Fibroblast of villous mesenchyme (primary cell): ENCODE measurements at places on chromosomes 13 and 19.

GRCh38 chr19:2700660-2701360 lies 1.7 kb downstream of the GNG7 start:
- no peak for DNase-seq

- DNase-seq, result no peak
Measured at GRCh38 chr19:9060564-9061340, 26.1 kb upstream of the OR1M1 start.

DNA sequence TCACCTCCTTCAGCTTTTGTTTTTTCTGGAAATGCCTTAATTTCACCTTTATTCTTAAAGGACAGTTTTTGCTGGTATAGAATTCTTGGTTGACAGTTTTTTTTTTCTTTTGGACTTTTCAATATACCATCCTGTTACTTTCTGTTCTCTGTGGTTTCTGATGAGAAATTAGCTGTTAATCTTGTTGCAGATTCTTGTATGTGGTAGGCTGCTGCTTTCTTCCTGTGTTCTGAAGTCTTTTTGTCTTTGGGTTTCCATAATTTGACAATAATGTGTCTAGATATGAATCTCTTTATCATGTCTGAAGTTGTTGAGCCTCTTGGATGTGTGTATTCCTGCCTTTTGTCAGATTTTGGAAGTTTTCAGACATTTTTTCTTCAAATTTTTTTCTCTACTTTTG lies 12.0 kb downstream of the ZNF283 start:
- DNase-seq, result no peak

- DNase-seq, result no peak
Measured at GRCh38 chr19:18533058-18533457, 10.3 kb downstream of the FKBP8 start.

- DNase-seq, result no peak
Measured at GRCh38 chr13:46522748-46523030, 30.3 kb upstream of the LRCH1 start.

- no peak for DNase-seq
Measured at GRCh38 chr19:47274891-47275761, 441 bp downstream of the INAFM1 start.

DNA sequence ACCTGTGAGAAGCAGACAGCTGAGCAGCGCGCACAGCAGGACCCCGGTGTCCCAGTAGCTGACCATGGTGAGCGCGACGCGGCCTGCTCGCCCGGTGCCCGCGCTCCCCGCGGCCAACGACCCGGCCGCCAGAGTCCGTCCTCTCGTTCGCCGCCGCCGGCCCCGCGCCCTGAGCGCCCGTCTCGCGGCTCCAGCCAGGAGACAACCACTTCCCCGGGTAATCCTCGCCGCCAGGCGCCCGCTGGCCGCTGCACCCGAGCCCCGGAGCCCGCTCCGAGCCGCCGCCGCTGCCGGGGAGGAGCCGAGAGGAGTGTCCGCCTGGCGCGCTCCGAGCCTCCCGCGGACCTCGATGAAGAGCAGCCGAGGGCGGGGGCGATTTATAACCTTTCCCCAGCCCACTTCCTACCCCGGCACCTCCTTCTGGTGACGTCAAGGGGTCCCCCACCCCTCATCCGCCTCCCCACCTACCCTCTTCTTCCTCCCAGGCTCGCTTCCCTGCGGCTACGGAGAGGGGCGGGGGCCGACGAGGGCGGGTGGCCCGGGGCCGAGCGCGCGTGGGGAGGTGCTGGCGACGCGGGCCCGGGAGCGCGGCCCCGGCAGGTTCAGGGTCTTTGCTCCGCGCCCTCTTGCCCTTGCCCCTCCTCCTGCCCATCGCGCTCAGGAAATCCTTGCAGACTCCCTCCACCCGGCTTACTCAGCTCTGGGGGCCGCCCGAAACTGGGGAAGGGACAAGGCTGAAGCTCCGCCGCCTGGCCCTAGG lies at the start of gene FLT1:
TSS of gene FLT1 (minus strand) at position 351 of the 760 bp plus-strand sequence. CDS start at position 66, 285 bp downstream.
- DNase-seq, result peak; percentile 86

DNA sequence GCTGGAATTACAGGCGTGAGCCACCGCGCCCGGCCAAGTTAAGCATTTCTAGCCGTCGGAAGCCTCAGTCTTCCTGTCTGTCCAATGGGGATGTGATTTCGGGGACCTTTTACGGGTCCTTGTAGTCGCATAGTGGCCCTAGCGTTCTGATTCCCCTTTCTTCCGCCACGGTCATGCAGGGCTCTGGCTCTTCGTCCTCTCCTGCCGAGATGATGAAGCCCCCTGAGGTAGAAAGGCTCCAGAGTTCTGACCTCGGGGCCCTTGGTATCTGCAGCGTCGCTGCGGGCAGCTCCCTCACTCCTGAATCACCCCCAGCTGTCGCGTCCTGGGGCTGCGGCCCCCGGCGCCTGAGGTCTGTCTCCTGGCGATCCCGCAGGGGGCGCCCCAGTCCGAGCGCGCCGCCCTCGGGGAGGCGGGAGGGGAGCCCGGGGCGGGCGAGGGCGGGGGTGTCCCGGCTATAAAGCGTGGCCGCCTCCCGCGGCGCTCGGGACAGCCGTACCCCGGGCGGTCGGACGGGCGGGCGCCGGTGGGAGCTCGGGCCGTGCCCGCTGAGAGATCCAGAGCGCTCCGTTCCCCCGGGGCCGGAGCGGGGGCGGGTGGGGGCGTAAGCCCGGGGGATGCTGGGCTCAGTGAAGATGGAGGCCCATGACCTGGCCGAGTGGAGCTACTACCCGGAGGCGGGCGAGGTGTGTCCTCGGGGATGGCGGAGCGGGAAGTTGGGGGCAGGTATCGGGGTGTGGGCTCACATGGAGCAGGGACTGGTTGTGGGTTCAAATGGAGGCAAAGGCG lies at the start of gene FOXA3:
TSS of gene FOXA3 (plus strand) at position 487 of the 789 bp plus-strand sequence. CDS start at position 618, 131 bp downstream.
- DNase-seq, result peak; percentile 28

DNA sequence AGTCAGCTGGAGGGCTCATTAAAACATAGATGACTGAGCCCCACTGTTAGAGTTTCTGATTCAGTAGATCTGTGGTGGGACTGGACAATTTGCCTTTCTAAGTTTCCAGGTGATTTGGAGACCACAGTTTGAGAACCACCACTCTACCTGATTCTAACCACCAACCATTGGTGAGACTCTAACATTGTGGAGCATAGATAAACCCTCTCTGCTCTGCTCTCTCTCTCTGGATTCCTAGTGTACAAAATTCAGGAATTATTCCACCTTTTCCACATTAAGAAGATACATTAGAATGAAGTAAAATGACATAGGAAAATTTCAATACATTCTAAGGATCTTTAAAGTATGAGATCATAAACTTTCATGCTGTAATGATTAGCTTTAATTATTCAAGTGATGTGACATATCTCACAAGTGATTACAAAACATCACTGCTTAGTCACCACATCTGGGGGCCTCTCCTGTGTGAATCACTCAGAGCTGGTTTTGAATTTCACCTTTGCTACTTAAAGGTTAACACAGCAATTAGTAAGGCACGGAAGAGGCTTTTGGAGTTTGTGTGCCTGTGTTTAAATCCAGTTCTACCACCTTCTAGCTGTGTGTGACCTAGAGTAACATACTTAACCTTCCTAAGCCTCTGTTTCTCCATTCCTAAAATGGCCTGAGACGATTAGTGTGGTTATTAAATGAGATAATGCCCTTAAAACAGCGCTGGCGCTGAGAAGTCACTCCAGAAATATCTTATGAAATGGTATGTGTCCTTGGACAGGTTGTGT lies 78.5 kb upstream of the NBEA start:
- DNase-seq, result peak; percentile 72

- no peak for DNase-seq
Measured at GRCh38 chr13:30802501-30802900, 67.2 kb downstream of the ALOX5AP start.

GRCh38 chr19:30712431-30713337 lies 340.5 kb downstream of the ZNF536 start:
- no peak for DNase-seq

DNA sequence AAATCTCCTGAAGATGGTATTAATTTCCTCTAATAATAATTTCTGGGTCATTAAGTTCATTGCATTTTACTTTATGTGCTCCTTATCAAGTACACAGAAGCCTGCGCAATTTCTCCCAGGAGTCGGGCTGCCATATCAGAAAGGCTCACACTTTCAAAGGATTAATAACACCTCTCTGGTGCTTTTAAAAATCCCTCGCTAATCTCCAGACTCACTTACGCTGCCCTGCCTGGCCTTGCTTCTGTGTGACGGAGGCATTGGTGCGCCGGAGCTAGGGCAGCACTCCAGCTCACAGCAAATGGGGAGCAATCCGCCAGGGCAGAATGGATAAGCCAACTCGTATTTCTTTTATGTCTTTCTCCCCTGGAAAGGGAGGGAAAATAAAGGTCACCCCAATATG lies 300.8 kb downstream of the EFNB2 start:
- DNase-seq, result peak; percentile 19

GRCh38 chr13:111898956-111899713 lies 167.8 kb upstream of the SOX1 start:
- DNase-seq, result no peak
